ENCODE measurements at places on chromosomes 16 and 17.

DNA sequence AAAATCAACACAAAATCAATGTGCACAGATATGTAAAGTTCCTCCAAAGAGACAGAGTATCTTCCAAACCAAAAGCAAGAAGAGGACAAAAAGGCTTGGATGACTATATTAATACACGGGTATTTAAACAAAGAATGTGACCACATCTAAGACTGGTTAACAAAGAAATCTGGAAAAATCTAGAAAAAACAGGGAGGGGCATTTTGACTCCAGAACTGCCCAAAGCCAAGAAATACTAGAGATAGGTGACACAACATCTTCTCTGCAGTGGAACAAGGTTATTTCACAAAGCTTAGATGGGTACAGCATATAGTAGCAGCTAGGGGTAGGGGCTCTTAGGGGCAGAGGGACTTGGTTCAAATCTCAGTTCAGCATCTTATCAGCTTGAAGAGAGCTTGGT lies 10.3 kb downstream of the RFFL start:
- DNase-seq: no peak

DNA sequence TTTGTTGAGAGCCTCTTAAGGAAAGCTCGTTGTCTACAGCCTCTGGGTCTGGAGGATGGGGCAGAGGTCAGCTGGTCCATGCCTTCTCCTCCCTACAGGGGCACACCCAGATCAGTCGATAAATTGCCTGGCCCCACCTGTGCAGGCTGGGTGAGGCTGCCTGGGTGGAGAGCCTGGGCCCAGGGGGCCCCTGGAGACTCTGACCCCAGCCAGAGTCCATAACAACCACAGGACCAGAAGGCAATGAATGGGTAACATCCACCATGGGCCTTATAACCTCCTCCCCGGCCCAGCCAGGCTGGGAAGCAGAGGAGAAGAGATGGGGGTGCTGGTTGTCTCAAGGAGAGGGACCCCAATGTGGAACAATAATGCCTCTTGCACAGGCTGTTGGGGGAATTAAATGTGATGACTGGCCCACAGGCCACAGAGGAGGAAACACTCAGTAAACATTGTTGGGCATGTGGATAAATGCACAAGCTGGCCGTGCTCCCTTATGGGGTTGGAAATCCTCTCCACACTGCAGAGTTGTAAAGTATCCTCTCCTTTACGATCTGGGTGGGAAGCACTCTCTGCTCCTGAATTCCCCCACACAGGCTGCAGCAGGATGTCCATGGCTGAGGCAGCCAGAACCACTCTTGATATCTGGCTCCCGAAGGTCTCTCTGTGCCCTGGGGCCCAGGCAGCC lies 56.7 kb upstream of the TOB1 start:
- no peak for DNase-seq

GRCh38 chr17:2487306-2487705 lies 24.4 kb downstream of the METTL16 start:
- no peak for DNase-seq

GRCh38 chr16:78275420-78275819 lies 176.0 kb downstream of the WWOX start:
- DNase-seq: no peak

DNA sequence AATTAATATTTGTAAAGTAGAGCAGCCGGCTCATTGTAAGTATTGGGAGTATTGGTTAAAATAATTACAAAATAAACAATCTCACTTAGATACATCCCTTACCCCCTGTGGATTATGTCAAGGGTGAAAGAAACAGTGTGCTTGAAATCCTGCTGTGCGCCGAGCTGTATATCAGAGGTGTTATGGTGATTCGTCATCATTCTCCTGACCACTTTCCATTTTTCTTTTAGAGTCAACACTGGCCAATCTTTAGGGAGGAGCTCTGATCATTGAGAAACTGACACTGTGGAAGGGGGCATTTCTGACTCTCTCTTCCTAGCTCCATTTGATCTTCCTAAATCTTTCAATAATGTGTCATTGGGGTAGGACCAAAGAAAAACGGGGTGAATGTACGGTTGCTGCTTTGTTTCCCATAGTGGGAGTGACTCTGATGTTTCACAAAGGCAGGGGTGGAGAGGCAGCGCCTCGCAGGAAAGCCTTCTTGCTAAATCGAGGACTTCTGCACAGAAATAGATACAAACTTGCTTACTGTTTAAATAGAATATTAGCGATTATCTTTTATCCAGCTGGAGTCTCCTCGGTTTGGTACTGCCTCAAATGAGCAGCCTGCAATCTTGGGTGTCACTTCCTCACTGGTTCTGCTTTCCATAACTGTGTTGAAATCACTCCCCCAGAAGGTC lies 123.4 kb downstream of the PRKCB start:
- no peak for DNase-seq

DNA sequence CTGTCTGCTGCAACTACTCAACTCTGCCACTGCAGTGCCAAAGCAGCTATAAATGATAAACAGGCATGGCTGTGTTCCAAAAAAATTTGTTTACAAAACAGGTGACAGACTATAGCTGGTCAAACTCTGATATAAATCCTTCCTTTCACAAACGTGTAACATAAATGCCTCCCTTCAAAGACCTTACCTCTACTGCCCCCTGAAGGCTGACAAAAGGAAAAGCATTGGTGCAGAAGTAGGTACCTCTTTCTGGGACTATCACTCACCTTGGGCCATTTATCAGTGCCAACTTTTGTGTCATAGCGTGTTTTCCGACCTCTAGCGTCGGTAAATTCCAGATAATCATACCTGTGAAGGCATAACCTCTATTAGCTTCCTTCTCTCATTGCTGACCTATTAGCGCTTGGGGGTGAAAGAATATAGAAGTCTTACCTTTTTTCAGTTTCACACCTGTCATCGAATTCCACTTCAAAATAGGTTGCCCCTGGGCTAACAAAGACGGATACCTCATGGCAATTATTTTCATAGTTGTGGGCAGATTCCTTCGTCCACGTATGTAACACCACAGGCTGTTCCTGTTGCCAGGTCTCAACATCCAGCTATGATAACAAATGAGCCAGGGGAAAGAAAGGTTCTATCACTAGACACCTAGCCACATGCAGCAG lies 67.9 kb downstream of the ZZEF1 start:
- peak; percentile 17 for DNase-seq

GRCh38 chr17:39632153-39632941 lies 4.6 kb upstream of the STARD3 start:
- DNase-seq: no peak

DNA sequence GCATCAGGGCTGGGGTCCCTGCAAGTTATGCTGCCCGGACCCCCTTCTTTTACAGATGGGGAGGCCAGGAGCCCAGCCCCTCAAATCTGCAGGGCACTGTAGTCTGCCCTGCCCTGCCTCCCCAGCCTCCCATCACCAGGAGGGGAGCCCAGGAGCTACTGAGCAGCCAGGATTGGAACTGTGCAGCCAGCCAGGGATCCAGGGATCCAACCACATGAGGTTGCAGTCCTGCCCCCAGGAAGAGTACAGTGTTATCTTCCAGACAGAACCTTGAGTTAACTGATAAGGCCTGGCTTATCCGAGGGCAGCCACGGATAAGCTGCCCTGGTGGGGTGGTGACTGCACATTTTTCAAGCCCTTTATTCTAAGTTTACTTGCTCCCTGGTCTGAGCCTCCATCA lies 11.4 kb upstream of the NDRG4 start:
- DNase-seq: no peak

DNA sequence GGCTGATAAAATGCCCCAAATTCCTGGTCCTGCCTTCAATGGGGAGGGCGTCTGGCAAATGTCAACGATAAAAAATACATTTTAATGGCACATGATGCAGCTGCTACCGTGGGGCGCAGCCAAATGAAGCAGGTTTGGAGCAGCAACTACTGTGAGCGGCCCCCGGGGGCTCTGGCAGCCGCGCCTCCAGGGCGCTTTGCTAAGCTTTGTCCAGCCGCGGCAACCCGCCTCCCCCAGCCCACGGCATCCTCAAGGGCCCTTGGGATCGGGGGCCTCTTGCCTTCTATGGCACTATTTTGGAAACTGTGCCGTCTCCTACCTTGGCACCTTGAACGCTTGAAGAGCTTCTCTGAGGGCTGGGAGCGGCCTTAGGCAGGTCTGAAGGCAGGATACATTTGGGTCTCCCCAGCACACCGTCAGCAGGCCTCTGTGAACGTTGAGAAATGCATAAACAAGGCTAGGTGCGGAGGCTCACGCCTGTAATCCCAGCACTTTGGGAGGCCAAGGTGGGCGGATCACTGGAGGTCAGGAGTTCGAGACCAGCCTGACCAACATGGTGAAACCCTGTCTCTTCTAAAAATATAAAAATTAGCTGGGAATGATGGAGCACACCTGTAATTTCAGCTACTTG lies 25.1 kb downstream of the TBX4 start:
- DNase-seq: no peak

DNA sequence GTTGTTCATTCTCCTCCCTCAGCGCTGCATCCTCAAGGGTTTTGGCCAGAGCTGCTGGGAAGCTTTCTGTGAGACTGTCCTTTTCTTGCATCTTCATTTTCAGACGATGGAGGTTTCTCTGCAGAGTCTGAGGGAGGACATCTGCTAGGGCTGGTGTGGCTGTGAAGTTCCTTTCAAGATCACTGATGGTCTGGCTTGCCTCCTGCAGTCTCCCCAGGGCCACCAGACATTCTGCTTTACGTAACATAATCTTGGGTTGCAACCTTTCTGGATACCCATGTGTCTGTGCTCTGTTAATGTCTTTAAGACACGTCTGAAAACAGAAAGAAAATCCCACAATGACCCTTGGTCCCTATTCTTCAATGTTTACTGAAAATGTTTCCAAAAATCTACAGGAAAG lies 29.0 kb downstream of the SMYD4 start:
- DNase-seq: no peak

DNA sequence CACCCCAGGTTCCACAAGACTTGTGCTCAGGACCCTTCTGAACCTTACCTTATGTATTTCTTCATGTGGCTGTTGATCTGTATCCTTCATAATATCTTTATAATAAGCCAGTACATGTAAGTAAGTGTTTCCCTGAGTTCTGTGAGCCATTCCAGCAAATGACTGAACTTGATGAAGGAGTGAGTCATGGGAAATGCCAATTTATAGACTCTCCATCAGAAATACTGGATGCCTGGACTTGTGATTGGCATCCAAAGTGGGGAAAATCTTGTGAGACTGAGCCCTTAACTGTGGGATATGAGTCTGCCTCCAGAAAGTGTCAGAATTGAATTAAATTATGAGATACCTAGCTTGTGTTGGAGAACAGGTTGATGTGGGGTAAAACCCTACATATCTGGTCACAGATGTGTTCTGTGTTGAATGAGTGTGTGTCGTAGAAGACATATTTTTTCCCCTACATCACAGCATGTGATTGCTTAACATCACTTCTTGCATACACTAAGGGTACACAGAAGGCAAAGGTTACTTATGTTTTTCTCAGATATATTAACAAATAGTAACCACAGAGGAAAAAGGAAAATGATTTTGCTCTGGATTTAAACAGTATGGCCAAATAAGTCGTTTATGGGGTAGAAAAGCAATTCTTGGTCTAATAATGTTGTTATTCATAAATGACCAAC lies 70.2 kb upstream of the NETO2 start:
- DNase-seq: no peak

DNA sequence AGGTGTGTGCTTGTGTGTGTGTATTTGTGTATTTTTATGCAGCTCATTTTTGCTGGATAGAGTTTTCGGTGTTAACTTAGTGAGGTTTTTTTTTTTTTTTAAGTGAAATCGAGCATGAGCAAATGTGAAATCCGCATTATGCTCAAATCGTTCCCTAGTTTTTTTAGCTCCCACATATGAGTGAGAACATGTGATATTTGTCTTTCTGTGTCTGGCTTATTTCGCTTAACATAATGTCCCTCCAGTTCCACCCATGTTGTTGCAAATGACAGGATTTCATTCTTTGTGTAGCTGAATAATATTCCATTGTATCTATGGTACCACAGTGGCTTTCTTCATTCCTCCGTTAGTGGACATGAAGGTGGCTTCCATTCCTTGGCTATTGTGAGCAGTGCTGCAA lies 1103.3 kb upstream of the EEF2KMT start:
- DNase-seq: no peak

DNA sequence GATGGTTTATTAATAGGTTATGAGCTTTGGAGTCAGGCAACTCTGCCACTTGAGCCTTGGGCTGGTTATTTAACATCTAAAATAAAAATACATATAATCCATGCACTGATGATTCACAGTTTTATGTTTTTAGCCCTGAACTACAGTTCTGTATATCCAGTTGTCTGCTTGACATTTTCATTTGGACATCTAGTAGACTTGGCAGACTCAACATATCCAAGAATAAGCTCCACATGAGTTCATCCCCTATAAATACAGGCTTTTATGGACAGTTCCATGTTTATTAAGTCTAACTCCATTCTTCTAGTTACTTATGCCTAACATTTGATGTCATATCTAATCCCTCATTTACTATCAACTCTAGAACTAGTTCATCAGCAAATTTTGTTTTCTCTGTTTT lies 174.2 kb downstream of the KIF2B start:
- no peak for DNase-seq

- no peak for DNase-seq
These were observed 165.4 kb upstream of the CDH11 start for GRCh38 chr16:65287307-65287706.

DNA sequence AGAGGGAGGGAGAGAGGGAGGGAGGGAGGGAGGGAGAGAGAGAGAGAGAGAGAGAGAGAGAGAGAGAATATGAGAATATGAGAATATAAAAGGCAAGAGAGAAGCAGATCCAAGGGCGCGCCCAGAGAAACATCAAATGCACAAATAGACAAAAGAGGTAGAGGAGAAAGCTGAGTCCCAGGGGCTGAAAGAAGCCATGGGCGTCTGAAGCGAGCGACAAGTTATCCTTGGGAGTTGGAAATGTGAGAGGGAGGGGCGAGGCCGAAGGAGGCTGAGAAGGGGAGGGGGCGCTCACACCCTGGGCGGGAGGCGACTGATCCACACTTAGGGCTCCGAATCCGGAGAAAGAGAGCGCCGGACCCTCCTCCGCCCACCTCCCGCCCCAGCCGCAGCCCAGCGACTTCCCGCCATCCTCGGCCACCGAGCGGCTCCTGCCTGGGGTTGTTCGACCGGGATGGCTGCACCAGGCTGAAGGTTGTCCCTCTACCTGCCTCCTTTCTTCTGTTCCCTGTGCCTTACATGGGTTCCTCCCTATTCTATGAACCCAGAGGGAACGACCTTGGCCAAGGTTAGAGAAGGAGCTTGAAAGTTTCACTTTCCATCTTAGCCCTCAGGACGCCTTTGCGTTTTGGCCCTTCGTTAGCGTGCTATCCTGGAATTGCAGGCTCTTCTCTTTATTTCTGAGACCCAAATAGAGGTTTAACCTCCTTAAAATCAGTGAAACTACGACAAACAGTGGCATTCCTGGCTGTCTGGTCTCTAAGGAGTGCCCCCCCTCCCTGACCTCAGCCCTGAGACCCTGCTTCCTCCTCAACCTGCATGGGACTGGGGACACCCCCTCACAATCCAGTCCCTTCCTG lies 21.2 kb upstream of the HOXB9 start:
- no peak for DNase-seq
